Activated CD8-positive, alpha-beta T cell treated with anti-CD3 and anti-CD28 coated beads for 36 hours (primary cell): ENCODE measurements at places on chromosomes 13 and 19. TPM values are rescaled to one million over a fixed set of nuclear protein-coding genes. Genes with fewer than 3 reads are reported as not detected.

DNA sequence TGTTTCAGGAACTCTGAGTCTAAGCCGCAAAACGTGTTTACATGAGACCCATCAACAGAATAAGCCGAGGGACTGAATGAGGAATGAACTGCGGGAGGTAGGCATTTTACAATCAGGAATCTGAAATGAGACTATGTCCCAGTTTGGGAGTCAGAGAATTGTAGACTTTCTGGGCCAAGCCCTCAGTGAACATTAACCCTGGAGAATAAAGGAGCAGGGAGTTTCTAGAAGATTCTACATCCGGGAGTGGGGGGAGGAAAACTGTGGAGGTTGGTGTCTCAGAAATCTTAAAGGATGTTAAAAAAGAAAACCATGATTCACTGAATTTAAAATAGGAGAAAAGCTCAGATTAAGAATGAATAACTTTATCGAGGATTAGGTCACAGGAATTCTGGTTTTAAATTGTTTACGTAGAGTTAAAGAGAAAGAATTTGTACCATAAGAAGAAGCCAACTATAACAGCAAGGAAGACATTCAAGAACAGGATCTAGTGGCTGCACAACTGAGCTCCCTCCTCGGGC is 18.5 kb downstream of the RFX2 start:
- no peak for DNase-seq
- H3K36me3 ChIP-seq: no peaks in the 10 kb centered on the region
- H3K4me1 ChIP-seq: peaks cover 15% of the 10 kb centered on the region
- H3K27ac ChIP-seq: no peak overlapping the region

GRCh38 chr13:39578821-39579291 is 24.1 kb downstream of the LHFPL6 start:
- H3K27ac ChIP-seq: no peak overlapping the region
- H3K27me3 ChIP-seq: no peaks in the 10 kb centered on the region
- no peaks in the 10 kb centered on the region for H3K36me3 ChIP-seq
- H3K4me1 ChIP-seq: no peaks in the 10 kb centered on the region
- no peak overlapping the region for H3K4me3 ChIP-seq
- no peak for DNase-seq

GRCh38 chr19:29664753-29665214 is 477 bp upstream of the PLEKHF1 start:
- H3K4me1 ChIP-seq: peaks cover 64% of the 10 kb centered on the region
- no peaks in the 10 kb centered on the region for H3K27me3 ChIP-seq
- H3K4me3 ChIP-seq: peak overlapping the region; percentile 70
- peak overlapping the region; percentile 67 for H3K27ac ChIP-seq

- H3K4me1 ChIP-seq: no peaks in the 10 kb centered on the region
- DNase-seq: no peak
- H3K27ac ChIP-seq: no peak overlapping the region
Measured at GRCh38 chr13:98860491-98860890, 108.0 kb upstream of the SLC15A1 start.

DNA sequence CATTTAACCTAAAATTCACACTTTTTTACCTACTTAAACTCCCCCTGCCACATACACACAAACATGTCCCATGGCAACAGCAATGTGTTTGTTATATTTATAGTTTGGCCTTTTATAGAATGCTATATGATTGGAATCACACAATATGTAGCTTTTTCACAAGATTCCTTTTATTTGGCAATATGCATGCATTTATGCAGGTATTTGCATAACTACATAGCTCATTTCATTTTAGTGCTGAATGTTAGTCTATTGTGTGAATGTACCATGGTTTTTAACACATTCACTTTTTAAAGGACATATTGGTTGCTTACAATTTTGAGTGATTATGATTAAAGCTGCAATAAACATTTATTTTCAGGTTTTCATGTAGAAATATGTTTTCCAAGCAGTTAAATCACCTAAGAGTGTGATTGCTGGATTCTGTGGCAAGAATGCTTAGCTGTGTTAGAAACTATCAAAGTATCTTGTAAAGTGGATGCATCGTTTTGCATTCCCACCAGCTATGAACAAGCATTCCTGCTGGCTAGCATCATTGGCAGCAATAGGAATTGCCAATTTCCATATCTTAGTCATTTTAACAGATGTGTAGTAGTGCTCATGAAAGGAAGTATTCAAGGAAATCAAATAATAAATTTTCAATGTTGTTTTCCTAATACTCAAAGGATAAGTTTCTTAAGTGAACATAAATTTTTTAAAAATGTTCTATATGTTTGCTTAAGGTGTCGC is 557.0 kb downstream of the SLITRK1 start:
- no peak overlapping the region for H3K27ac ChIP-seq
- no peaks in the 10 kb centered on the region for H3K36me3 ChIP-seq
- no peaks in the 10 kb centered on the region for H3K4me1 ChIP-seq

DNA sequence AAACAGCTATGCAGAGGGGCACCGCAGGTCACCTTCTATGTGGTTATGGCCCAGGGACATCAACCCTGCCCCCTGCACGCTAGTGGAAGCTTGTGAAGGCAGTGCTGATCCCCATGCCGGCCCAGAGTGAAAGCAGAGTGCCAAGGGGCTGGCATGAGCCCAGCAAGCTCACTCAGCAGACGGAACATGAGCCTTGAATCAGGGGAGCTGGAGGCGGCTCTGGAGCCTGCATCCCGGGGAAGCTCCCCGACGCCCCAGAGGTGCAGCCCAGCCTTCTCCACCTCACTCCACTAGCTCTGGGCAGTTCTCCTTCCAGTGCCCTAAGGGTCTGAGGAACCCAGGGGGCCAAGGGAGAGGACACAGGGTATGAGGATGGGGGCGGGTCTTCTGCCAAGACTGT is 19.0 kb upstream of the ISYNA1 start:
- H3K4me3 ChIP-seq: no peak overlapping the region
- no peaks in the 10 kb centered on the region for H3K27me3 ChIP-seq
- H3K4me1 ChIP-seq: peaks cover 1% of the 10 kb centered on the region
- no peak overlapping the region for H3K27ac ChIP-seq

DNA sequence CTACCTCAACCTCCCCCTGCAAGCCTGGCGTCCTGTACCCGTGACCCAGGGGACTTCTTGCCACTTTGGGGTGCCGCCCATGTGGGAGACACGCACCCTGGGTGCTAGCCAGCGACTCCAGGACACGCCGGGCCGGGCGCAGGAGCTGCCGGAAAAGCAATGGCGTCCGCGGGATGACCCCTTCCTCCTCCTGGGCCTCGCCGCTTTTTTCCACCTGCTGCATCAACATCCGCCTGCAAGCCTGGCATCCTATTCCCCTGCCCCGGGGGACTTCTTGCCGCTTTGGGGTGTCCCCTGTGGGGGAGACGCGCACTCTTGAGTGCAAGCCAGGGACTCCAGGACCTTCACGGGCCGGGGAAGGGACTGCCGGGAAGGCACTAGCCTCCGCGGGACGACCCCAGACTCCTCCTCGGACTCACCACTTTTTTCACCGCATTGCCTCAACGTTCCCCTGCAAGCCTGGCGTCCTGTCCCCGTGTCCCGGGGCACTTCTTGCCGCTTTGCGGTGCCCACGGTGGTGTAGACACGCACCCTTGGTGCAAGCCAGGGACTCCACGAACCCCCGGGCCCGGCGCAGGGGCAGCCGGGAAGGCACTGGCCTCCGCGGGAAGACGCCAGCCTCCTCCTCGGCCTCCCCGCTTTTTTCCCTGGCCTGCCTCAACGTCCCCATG is 237.8 kb downstream of the TUBA3C start:
- no peaks in the 10 kb centered on the region for H3K4me1 ChIP-seq
- H3K27me3 ChIP-seq: no peaks in the 10 kb centered on the region
- H3K4me3 ChIP-seq: no peak overlapping the region
- no peak for DNase-seq

- peak overlapping the region; percentile 95 for H3K4me3 ChIP-seq
- DNase-seq: peak; percentile 19
- no peaks in the 10 kb centered on the region for H3K27me3 ChIP-seq
- peaks cover 23% of the 10 kb centered on the region for H3K36me3 ChIP-seq
Measured at GRCh38 chr19:45716359-45717130, 14.2 kb downstream of the FBXO46 start.

GRCh38 chr19:10052602-10053360 is 33.3 kb upstream of the SHFL start:
- no peaks in the 10 kb centered on the region for H3K4me1 ChIP-seq
- DNase-seq: no peak
- H3K27ac ChIP-seq: no peak overlapping the region
- H3K36me3 ChIP-seq: no peaks in the 10 kb centered on the region

GRCh38 chr13:101490406-101491015 is 38.0 kb downstream of the ITGBL1 start:
- H3K4me1 ChIP-seq: no peaks in the 10 kb centered on the region
- peaks cover 4% of the 10 kb centered on the region for H3K27me3 ChIP-seq
- no peaks in the 10 kb centered on the region for H3K36me3 ChIP-seq
- no peak overlapping the region for H3K4me3 ChIP-seq

DNA sequence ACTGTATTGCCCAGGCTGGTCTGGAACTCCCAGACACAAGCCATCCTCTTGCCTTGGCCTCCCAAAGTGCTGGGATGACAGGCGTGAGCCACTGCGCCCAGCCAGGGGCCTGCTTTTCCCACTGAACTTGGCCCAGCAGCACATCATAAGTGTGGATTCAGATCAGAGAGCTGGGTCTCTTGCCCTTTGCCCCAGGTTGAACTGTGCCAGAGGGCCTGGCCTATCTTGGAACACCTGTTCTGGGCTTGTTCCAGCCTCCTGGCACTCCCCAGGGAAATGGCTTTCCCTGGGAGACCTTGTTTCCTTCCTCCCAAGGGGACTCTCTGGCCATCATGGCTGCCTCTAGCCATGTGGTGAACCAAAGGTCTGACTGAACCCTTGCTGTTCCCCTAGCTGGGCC is 3.4 kb downstream of the CC2D1A start:
- peaks cover 18% of the 10 kb centered on the region for H3K4me1 ChIP-seq
- H3K36me3 ChIP-seq: peaks cover 18% of the 10 kb centered on the region
- no peak overlapping the region for H3K4me3 ChIP-seq

- H3K4me1 ChIP-seq: peaks cover 17% of the 10 kb centered on the region
- H3K27ac ChIP-seq: peak overlapping the region; percentile 61
- H3K4me3 ChIP-seq: no peak overlapping the region
- peaks cover 37% of the 10 kb centered on the region for H3K36me3 ChIP-seq
- peak; percentile 60 for DNase-seq
- no peaks in the 10 kb centered on the region for H3K27me3 ChIP-seq
Measured at GRCh38 chr19:45632468-45633196, 6.6 kb downstream of the EML2 start.

GRCh38 chr13:69793783-69794453 is 313.7 kb upstream of the ATXN8OS start:
- H3K27ac ChIP-seq: no peak overlapping the region
- H3K36me3 ChIP-seq: no peaks in the 10 kb centered on the region
- H3K27me3 ChIP-seq: no peaks in the 10 kb centered on the region
- H3K4me1 ChIP-seq: no peaks in the 10 kb centered on the region
- no peak overlapping the region for H3K4me3 ChIP-seq
- no peak for DNase-seq

DNA sequence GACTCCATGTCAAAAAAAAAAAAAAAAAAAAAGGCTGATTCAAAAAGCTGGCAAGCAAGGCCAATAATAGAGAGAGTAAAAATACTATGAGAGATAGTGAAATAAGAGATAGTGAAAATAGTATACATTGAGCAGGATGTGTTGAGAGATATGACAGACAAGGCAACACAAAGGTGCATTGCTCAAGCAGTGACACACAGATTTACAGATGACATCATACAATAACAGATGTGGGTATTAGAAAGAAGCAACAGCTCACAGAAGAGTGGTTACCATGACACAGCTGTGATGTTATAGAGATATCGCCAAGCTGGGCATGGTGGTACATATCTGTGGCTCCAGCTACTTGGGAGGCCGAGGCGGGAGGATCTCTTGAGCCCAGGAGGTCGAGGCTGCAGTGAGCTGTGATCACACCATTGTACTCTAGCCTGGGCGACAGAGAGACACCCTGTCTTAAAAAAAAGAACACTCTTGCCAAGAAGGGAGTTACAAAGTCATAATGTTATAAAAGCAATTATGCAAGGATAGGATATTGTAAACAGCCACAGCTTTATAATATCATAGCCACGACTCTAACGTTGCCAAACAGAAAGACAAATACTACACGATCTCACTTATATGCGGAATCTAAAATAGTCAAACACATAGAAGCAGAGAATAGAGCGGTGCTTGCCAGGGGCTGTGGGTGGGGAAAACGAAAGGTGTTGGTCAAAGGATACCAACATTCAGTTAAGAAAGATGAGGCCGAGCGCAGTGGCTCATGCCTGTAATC is 10.3 kb downstream of the TNFSF9 start:
- no peak for DNase-seq
- no peak overlapping the region for H3K27ac ChIP-seq
- H3K36me3 ChIP-seq: no peaks in the 10 kb centered on the region
- H3K4me3 ChIP-seq: no peak overlapping the region
- peaks cover 17% of the 10 kb centered on the region for H3K4me1 ChIP-seq

DNA sequence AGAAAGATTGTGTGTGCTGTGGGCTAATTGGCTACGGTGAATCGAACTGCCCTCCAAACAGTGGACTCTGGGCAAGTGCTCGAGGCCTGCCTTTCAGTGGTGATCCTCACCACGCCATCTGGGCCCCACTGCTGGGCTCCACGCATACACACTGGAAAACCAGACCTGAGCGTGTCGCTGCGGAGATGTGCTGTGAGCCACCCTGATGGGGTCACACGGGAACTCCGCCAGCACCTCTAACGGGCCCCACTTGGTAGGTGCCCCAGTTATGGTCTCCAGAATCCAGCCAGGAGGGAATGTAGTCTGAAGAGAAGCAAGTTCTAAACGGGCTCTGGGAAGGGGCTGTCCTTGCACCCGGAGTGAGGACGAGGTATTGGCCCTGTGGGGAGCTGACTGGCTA is 39.3 kb downstream of the C13orf46 start:
- H3K36me3 ChIP-seq: no peaks in the 10 kb centered on the region
- peaks cover 9% of the 10 kb centered on the region for H3K4me1 ChIP-seq
- no peak overlapping the region for H3K4me3 ChIP-seq
- H3K27me3 ChIP-seq: peaks cover 1% of the 10 kb centered on the region

DNA sequence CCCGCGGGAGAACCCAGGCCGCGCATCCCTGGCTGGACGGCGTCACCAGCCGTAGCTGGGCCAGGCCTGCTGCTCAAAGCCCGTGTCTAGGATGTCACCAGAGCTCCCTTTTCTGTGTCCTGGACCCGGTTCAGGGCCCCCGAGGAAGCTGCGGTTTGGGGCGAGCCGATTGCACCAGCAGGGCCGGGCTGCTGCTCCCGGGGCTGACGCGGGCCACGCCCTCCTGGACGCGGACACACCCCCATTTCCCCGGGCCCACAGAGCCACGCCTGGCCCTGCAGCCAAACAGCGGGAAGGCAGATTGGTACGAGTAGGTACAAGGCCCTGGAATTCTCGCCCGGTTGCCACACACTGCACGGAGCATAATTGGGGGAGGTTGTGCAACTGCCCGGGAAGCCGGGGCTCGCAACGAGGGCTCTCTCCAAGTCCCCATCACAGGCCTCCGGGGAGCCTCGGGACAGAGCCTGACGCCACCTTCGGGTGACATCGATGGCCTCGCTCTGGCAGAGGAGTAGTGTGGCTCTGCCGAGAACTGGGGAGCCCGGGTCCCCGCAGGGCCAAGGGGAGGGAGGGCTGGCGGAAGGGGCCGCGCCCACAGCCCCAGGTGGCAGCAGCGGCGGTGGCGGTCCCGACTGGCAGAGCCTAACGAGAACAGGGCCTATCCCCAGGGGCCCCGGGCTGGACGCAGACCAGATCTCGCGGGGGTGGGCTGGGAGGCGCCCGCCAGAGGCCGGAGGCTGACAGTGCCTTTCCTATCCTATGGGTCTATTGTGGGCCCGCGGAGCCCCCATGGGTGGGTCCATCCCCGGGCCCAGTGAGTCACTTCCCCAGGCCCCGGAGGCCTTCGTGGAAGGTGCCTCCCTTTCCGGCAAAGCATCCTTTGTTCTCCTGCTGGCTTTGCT is 23.5 kb downstream of the KCTD15 start:
- peaks cover 21% of the 10 kb centered on the region for H3K27me3 ChIP-seq
- H3K36me3 ChIP-seq: no peaks in the 10 kb centered on the region
- peak; percentile 76 for DNase-seq

The TMEM38A gene
- total RNA-seq: 1.2 TPM

The KASH5 gene
- 0.95 TPM for total RNA-seq

The NANOS3 gene
- total RNA-seq: 0.56 TPM

The ZNF227 gene
- total RNA-seq: 18.5 TPM

The CCDC70 gene
- 0.45 TPM for total RNA-seq

The IGFL1 gene
- not detected for total RNA-seq

The SERP2 gene
- total RNA-seq: 1.1 TPM

The RB1 gene
- total RNA-seq: 29.2 TPM
